ENCODE measurements at places on chromosomes 5 and 9. TPM values are rescaled to one million over a fixed set of nuclear protein-coding genes. Genes with fewer than 3 reads are reported as not detected.

DNA sequence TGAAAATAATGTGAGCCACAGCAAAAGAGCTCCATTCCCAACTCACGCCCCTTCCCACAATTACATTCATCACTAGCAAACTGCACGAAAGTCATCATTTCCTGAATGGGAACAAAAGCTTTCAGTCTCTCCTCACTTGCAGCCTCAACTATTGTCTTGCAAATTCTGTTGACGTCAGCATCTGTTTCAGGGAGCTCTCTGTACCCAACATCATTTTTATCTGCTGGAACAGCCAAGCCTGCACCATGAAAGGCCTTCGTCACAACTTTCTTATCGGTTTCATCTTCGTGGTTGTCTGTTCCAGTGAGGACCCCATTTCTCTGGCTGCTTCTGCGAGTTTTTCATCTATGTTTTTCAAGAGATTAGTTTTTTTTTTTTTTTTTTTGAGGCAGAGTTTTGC is 14.3 kb upstream of the RNF130 start:
- peak overlapping the region; percentile 89 for H3K27ac ChIP-seq
- H3K27me3 ChIP-seq, result peaks cover 5% of the 10 kb centered on the region
- peak overlapping the region; percentile 1 for H3K4me3 ChIP-seq
- H3K4me1 ChIP-seq, result peaks cover 5% of the 10 kb centered on the region
- H3K36me3 ChIP-seq, result no peaks in the 10 kb centered on the region

DNA sequence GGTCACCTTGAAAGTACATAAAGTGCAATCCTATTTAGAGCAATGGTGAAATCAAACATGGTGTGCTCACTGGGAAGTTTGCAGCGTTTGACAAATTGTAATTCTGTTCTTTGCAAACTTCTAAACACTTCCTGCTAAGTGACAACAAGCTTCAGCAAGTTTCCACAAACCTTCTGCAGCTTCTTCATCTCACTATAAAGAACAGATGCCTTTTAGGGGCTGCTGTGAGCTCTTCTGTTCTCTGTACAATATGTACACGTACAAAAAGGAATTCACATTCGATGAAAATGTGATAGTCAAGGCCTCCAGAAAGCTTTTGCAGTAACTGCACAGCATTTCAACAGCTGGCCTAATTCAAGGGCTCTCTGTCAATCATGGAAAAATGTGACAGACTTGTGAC is 543.1 kb downstream of the CETN3 start:
- no peaks in the 10 kb centered on the region for H3K4me1 ChIP-seq
- no peak for DNase-seq
- no peak overlapping the region for H3K4me3 ChIP-seq

FOXD4L6 gene
- total RNA-seq, result not detected

ZFYVE16 gene
- 80.5 TPM for total RNA-seq

DNA sequence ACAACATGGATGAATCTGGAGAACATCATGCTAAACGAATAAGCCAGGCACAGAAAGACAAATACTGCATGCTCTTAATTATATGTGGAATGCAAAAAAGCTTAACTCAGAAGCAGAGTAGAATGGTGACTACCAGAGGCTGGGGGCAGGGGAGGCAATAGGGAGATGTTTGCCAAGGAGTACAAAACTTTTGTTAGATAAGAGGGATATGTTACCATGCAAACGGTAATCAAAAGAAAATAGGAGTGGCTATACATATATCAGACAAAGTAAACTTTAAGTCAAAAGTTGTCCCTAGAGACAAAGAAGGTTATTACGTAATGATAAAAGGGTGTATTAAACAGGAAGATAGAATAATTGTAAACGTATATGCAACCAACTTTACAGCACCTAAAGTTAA is 17.8 kb upstream of the BTNL3 start:
- H3K36me3 ChIP-seq, result no peaks in the 10 kb centered on the region
- H3K4me1 ChIP-seq, result no peaks in the 10 kb centered on the region
- no peak for DNase-seq
- no peak overlapping the region for H3K27ac ChIP-seq
- H3K4me3 ChIP-seq, result no peak overlapping the region
- no peaks in the 10 kb centered on the region for H3K27me3 ChIP-seq

CDX1 gene
- total RNA-seq, result 0.59 TPM

- H3K36me3 ChIP-seq, result peaks cover 5% of the 10 kb centered on the region
- no peak overlapping the region for H3K27ac ChIP-seq
- no peak overlapping the region for H3K4me3 ChIP-seq
These were observed 254.4 kb downstream of the MLLT3 start for GRCh38 chr9:20367855-20368254.

- peaks cover 56% of the 10 kb centered on the region for H3K4me1 ChIP-seq
- peaks cover 4% of the 10 kb centered on the region for H3K36me3 ChIP-seq
- H3K4me3 ChIP-seq, result no peak overlapping the region
These were observed 1.3 kb upstream of the ZNF366 start for GRCh38 chr5:72508241-72509170.

PCDHA11 gene
- total RNA-seq, result 7.8 TPM

DNA sequence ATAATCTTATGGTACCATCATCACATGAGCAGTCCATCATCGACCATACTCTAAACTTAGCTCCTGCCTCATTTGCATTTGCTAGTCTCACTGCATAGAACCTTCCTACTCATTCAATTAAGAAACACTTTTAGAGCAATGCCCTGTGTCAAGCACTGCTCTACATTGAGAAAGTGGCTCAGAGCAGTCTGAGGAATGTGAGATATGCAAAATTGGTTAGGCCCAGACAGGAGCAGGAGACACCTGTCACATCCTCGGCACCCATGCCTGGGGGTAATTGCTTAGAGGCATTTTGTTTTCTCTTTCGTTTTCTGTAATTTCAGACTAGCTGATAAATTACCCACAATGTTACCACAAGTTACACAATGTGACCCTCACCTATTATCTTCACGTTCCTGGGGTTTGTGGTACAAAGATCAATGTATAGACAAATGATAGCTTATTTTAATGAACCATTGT is 4.9 kb upstream of the RARS1 start:
- H3K27ac ChIP-seq, result no peak overlapping the region
- H3K27me3 ChIP-seq, result no peaks in the 10 kb centered on the region
- peaks cover 4% of the 10 kb centered on the region for H3K36me3 ChIP-seq
- no peak for DNase-seq
- H3K4me1 ChIP-seq, result peaks cover 4% of the 10 kb centered on the region
- no peak overlapping the region for H3K4me3 ChIP-seq

TRPM6 gene
- 1.9 TPM for total RNA-seq

ADAMTS6 gene
- 16.7 TPM for total RNA-seq

DNA sequence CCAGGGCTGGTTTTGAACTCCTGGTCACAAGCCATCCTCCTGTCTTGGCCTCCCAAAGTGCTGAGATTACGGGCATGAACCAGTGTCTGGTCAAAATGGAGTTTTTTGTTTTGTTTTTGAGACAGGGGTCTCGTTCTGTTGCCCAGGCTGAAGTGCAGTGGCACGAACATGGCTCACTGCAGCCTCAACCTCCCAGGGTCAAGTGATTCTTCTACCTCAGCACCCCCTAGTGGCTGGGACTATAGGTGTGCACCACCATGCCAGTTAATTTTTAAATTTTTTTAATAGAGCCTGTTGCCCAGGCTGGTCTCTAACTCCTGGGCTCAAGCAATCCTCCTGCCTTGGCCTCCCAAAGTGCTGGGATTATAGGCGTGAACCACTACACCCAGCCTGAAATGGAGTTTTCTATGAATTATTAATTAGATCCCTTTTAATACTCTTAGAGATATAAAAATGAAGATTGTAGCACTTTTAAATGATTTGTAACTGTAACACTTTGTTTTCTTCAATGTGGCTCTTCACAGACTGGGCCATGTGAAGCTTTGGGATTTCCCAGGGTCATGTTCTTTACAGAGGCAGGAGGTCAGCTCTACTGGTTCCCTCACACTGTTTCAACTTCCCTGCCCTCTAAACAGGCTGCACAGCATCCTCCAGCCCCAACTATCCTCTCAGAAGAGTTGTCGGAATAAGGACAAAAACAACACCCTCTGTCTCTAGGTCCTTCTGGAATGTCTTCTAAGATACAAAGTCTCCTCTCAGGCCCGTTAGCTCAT is 32.7 kb upstream of the SPARC start:
- no peaks in the 10 kb centered on the region for H3K36me3 ChIP-seq
- peaks cover 5% of the 10 kb centered on the region for H3K27me3 ChIP-seq
- H3K27ac ChIP-seq, result no peak overlapping the region
- peak; percentile 51 for DNase-seq
- H3K4me3 ChIP-seq, result no peak overlapping the region

GRCh38 chr5:137268646-137269045 is 230.5 kb downstream of the SPOCK1 start:
- no peaks in the 10 kb centered on the region for H3K27me3 ChIP-seq
- no peak overlapping the region for H3K27ac ChIP-seq
- H3K36me3 ChIP-seq, result no peaks in the 10 kb centered on the region
- no peak for DNase-seq
- H3K4me3 ChIP-seq, result no peak overlapping the region

DNA sequence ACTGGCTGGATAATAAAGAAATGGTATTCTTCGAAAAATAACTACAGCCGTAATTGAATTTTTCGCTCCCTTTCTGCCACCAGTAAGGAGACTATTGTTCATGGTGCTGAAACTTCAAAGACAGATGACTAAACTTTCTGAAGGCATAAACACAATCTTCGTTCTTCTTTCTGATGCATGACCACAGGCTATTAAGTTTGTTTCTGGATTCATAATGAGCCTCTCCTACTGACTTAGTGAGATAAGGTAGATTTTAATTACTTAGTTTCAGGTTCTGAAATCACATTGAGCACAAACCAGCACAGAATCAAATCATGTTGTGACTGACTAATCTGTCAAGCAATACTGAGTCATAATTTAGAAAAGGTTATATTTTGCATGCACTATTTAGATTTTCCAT is 441.8 kb upstream of the CCNG1 start:
- H3K27me3 ChIP-seq, result no peaks in the 10 kb centered on the region
- H3K4me1 ChIP-seq, result no peaks in the 10 kb centered on the region
- no peak for DNase-seq
- H3K36me3 ChIP-seq, result no peaks in the 10 kb centered on the region
- no peak overlapping the region for H3K4me3 ChIP-seq
- no peak overlapping the region for H3K27ac ChIP-seq

DNA sequence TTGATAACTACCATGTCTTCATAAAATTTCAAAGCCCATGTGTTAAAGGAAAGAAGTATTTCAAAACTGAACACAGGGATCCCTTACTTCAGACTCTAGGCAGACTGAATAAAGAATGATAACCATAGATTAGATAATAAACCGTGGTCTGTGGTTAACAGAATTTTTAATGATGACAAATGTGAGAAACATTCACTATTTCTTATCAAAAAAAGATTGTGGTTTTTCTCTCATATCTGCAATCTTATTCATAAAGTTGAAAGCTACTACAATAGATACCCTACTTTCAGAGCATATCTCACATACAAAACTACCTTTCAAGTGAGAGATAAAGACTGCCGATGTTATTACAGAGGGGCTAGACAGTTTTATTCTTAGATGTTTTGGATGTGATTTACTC is 816.8 kb upstream of the DMAC1 start:
- H3K27ac ChIP-seq, result no peak overlapping the region
- DNase-seq, result no peak
- no peaks in the 10 kb centered on the region for H3K27me3 ChIP-seq
- H3K4me1 ChIP-seq, result no peaks in the 10 kb centered on the region

GRCh38 chr5:136285096-136285855 is 80.1 kb downstream of the TRPC7 start:
- H3K36me3 ChIP-seq, result no peaks in the 10 kb centered on the region
- H3K27me3 ChIP-seq, result no peaks in the 10 kb centered on the region
- DNase-seq, result no peak
- no peaks in the 10 kb centered on the region for H3K4me1 ChIP-seq
- no peak overlapping the region for H3K27ac ChIP-seq

- H3K36me3 ChIP-seq, result peaks cover 31% of the 10 kb centered on the region
- DNase-seq, result no peak
- H3K27ac ChIP-seq, result no peak overlapping the region
- H3K4me3 ChIP-seq, result no peak overlapping the region
- no peaks in the 10 kb centered on the region for H3K27me3 ChIP-seq
- no peaks in the 10 kb centered on the region for H3K4me1 ChIP-seq
These were observed 37.4 kb downstream of the PTCH1 start for GRCh38 chr9:95479330-95479729.

SLC34A3 gene
- total RNA-seq, result not detected

PRSS3 gene
- 0.59 TPM for total RNA-seq

- no peak overlapping the region for H3K4me3 ChIP-seq
- no peaks in the 10 kb centered on the region for H3K36me3 ChIP-seq
- H3K27me3 ChIP-seq, result peaks cover 8% of the 10 kb centered on the region
- H3K27ac ChIP-seq, result no peak overlapping the region
These were observed 53.8 kb downstream of the NIM1K start for GRCh38 chr5:43245724-43246385.

GRCh38 chr9:101485924-101486692 is 47.5 kb upstream of the RNF20 start:
- peaks cover 4% of the 10 kb centered on the region for H3K36me3 ChIP-seq
- H3K27ac ChIP-seq, result peak overlapping the region; percentile 82
- H3K27me3 ChIP-seq, result peaks cover 9% of the 10 kb centered on the region
- peak; percentile 47 for DNase-seq

GRCh38 chr5:172213126-172213525 is 19.2 kb downstream of the EFCAB9 start:
- no peak overlapping the region for H3K27ac ChIP-seq
- DNase-seq, result no peak
- peaks cover 1% of the 10 kb centered on the region for H3K27me3 ChIP-seq
- H3K4me3 ChIP-seq, result no peak overlapping the region
- H3K36me3 ChIP-seq, result peaks cover 26% of the 10 kb centered on the region

DNA sequence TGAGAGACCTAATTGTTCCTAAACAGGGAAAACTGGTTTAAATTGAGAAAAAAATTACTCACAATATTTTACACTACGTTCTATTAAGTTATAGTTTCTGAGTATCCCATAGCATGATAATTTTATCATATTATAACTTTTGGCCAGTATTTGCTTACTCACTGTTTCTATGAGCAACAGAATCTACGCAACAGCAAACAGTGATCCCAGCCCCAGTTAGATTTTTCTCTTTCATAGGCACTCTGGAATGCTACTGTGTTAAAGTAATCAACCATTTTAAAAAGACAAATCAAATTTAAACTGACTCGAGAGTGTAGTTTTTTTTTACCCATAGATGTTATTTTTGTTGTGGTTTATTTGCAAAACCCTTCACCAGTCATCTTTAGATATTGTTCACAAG is 107.2 kb downstream of the XRCC4 start:
- no peak overlapping the region for H3K4me3 ChIP-seq
- no peak for DNase-seq
- no peak overlapping the region for H3K27ac ChIP-seq

PCDHA7 gene
- total RNA-seq, result 2.9 TPM

GDA gene
- total RNA-seq, result 0.23 TPM

FOXE1 gene
- total RNA-seq, result not detected

DNA sequence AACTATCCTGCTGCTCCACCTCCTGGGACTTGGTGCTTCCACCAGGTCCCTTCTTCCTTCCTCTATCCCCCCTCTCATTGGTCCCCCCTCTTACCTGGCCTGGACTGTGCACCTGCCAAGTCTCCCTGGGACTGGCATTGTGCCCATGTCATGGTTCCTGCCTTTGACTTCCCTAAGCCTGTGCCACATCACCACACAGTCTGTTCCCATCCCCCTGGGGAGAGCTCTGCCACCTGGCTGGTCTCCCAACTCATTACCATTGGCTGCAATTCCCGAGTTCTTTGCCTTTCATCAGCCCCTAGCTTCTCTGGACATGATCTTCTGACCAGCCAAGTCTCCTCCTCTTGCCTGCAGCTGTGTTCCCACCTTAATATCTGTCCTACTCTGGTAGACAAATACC is 180.3 kb downstream of the SREK1 start:
- no peaks in the 10 kb centered on the region for H3K36me3 ChIP-seq
- peaks cover 2% of the 10 kb centered on the region for H3K27me3 ChIP-seq
- no peak overlapping the region for H3K4me3 ChIP-seq

All from endothelial cell (in vitro differentiated cells).